Activated effector memory CD4-positive, alpha-beta T cell treated with Interleukin-2 at 50 U/mL for 16 hours (primary cell): ENCODE measurements at places on chromosomes 3 and 15.

GRCh38 chr3:163914567-163914966 lies 1163.7 kb downstream of the SI start:
- DNase-seq = no peak

GRCh38 chr3:67375976-67376375 lies 278.4 kb downstream of the SUCLG2 start:
- DNase-seq = no peak

DNA sequence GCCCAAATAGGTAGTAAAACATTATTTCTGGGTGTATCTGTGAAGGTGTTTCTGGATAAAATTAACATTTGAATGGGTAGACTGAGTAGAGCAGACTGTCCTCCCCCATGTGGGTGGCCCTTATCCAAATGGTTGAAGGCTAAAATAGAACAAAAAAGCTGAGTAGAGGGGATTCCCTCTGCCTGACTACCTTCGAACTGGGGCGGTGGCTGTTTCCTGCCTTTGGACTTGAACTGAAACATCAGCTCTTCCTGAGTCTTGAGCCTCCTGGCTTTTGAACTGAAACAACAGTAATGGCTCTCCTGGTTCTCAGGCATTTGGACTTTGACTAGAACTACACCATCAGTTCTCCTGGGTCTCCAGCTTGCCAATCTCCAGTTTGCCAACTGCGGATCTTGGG lies 4.4 kb upstream of the GPR176 start:
- DNase-seq = no peak

DNA sequence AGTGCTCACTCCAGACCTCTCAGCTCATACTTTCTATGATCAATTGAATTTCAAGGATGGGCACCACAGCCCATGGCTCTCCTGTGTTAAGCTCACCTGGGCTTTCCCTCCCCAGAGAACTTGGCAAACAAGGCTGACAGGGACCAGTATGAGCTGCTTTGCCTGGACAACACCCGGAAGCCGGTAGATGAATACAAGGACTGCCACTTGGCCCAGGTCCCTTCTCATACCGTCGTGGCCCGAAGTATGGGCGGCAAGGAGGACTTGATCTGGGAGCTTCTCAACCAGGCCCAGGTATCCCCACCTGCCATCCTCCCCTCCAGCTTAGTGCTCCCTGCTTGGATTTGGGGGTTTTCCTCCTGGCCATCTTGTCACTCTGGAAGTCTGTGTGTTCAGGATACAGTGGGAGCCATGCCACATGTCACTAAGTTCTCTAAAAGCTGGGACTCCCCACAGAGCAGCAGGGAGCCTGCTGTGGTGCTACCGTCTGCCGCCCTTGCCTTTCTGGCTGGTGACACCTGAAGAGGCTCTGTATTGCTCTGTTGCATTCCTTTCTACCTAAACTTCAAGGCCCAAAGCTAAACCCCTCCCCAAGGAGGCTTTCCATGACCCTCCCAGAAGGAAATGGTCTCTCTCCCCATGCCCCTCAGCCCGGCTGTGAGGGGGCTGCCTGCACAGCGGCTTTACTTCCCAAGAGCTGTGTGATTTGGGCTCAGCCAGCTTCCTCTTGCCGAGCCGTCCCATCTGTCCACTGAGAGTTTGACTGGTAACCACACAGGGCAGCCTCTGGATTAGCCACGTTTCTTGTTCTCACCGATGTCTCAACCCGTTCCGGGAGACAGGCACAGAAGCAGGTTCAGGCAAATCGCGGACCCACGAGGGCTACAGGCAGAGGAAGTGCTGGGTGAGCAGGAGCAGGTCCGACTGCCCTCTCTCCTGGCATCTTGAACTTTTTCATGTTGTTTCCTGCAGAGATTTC lies 10.8 kb downstream of the TF start:
- DNase-seq = no peak

GRCh38 chr3:171673951-171674350 lies 136.3 kb downstream of the PLD1 start:
- DNase-seq = no peak

DNA sequence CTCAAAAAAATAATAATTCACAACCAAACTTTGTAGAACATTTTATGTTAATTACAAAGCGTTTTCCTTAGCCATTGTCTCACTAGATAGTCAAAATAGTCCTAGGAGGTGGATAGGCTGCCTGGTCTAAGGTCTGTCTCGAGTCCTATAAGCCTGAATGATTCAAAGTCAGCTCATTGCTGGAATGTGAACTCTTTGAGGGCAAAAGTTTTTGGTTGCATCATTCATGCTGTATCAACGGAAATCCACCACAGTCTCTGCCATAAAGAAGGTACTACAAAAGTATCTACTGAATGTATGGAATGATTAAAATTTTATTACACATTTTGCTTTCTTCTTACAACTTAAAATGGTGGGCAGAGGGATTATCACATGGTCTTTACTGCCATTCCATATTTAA lies 387.3 kb upstream of the RARB start:
- DNase-seq = no peak

DNA sequence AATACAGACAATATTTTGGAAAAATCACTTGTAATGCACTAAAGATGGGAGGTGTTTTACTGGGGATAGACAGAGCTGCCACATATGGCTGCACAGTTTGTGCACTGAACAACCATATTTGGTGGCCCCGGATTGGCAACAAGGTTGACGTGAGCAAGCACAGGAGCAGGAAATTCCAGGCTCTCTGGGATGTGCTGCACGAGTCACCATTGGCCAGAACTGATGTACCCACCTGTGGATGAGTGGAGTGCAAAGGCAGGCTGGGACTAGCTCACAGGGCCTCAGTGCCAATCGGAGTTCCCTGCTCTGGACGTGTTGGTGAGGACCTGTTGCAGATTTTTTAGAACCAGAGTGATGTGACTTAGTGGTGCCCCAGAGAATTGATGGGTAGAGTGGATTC lies 42.0 kb upstream of the SCAANT1 start:
- no peak for DNase-seq

- no peak for DNase-seq
These were observed 31.1 kb upstream of the SETD2 start for GRCh38 chr3:47194994-47195393.

GRCh38 chr15:99109555-99110021 lies 4.7 kb downstream of the SYNM start:
- DNase-seq = no peak

DNA sequence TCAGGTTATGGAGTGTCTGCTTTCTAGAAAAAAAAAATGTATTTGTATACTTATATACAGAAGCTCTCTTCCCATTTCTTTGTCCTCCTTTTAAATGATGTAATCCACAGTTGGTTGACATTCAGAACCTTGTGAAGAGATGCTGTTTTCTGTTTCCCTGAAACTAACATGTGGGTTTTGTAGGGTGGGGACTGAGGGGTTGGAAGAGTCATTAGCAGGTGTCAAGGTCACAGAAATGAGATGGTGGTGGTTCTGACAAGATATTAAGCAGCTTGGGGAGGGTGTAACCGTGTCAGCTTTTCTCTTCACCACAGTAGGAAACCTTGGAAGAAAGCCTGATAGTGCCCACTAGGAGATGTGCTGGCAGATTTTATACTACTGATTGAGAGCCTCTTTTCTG lies 2.4 kb downstream of the RASA2 start:
- DNase-seq = no peak

DNA sequence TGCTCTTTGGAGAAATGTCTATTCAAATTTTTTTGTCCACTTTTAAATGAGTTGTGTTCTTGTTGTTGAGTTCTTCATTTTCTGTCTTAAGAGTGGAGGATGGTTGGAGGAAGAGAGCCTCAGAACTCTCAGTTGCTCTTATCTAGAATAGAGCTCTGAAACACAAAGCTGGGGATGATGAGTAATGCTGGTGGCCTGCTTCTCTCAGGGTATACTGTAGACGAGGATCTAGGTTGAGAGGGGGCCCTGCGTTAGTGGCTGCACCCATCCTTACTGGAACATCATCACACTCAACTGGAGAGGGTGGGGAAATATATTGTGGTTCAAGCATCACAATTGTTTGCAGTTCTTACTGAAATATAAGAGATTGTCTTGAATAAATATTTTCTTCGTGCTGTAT lies 1.8 kb downstream of the SPTSSB start:
- DNase-seq = no peak

GRCh38 chr3:9214185-9214584 lies 35.3 kb downstream of the SRGAP3 start:
- DNase-seq = no peak

GRCh38 chr3:141422961-141423582 lies 54.8 kb downstream of the ZBTB38 start:
- no peak for DNase-seq

DNA sequence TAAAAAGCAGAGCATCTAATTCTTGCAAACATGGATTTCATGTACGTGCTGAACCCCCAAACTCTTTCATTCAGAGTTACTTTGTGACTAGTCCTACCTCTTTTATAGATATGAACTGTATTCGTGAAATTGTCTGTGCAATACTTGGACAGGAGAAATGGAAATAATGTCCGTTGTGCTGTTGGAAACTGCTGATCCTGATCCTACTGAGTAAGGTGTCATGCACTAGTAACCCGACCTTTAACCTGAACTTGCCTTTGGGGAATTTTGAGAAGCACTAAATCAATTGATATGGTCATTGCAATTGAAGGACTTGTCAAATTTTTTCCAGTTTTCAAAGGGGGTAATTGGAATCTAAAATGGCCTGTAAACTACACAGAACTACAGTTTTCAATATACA lies 856.4 kb downstream of the ROBO1 start:
- no peak for DNase-seq

DNA sequence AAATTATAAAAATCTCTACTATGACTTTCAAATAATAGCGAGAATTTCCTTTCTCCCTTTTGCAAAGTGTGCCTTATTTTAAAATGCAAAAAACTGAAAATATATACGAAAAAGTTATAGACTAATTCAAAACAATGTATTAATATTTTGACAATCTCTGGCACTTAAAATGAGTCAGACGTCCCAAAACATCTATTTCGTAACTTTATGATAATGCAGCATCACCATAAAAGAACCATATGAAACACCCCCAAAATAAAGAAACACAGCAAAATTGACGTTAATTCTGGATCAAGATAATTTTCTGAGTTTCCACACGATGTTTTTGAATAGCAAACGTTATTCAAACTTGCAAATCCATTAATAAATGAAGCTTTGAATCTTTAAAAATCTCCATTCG lies 1.0 kb downstream of the COPS2 start:
- DNase-seq = no peak

DNA sequence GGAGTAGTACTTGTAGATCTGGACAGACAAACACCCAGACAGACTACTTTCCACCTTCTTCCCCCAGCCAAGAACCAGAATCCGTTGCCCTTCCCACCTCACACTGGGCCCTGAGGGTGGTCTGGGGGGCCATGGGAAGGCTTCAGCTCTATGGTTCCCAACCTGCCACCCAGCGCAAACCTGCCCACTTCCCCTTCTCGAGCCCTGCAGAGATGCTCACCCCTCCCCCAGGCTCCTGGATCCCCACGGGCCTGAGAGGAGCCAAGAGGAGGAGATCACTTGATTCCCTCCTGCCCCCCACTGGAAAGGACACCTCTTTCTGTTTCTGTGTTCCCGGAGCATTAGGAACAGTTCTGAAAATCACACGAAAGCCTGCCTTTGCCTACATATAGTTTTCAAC lies 8.7 kb downstream of the STRA6 start:
- DNase-seq = no peak

DNA sequence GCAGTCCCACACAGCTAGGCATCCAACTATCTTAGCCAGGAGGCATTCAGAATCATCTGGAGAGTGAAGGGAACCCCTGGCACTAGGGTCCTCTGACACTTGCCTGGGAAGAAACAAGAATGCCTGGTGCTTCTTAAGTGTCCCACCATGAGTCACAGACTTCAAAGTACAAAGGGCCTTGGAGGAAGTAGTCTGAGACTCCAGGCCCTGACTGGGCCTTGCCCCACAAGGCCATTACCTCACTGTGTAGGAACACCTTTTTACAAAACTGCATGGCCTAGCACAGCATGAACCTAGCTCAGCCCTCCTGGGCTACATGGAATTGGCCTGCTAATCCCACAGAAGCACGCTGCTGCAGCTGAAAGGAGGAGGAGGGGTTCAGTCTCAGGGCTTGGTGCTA lies 104.5 kb upstream of the SLCO2A1 start:
- no peak for DNase-seq
